ENCODE measurements at places on chromosomes 11 and 22.
A peak's percentile ranks its signal among the peaks of the same experiment; 100 is the strongest.

DNA sequence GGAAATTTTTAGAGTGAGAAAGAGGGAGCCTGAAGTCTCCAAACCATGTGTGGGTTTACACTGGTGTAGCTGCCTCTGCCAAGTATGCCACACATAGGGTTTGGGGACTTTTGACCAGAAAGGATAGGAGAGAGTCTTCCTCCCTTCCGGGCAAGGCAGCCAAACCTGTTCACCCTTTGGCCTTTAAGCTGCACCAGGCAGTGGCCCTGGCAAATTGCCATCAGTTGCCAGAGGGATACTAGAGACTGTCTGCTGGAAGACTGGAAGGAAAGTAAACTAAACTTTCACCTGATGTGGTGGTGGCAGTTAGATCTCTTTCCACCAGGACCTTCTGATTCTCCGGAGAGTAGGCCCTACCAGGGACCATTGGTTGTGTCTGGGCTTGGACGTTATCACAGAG, 1263.2 kb downstream of the FAM181B start:
- no peak for DNase-seq

DNA sequence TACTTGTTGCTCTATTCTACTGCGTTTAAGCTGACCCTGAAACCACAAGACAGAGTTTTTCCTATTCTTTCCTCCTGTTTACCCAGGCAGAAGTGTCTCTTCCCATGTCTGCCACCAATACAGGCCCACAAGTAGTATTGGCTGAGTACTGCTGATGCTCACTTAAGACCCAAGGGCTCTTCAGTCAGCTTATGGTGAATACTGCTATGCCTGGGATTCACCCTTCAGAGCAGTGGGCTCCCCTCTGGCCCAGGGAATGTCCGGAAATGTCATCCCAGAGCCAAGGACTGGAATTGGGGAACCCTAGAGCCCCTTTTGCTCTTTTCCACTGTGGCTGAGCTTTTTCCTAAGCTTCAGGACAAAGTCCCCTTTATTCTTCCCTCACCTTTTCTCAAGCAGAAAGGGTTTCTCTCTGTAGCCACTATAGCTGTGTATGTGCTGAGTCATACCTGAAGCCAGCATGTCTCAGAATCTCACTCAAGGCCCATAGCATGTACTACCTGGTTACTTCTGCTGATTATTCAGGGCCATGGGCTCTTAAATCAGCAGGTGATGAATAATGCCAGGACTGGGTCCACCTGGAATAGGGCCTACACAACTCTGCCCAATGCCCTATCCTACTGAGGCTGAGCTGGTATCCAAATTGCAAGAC, 745.8 kb upstream of the ANO5 start:
- DNase-seq: no peak

GRCh38 chr22:50313021-50313420, 5.6 kb upstream of the PLXNB2 start:
- DNase-seq: no peak

- DNase-seq: no peak
These were observed 277.4 kb upstream of the SESN3 start for GRCh38 chr11:95508219-95508890.

- DNase-seq: no peak
These were observed 169.0 kb downstream of the AASDHPPT start for GRCh38 chr11:106246495-106246894.

- DNase-seq: no peak
These were observed 25.6 kb downstream of the TREH start for GRCh38 chr11:118653684-118654390.

GRCh38 chr11:62105667-62106191, 18.1 kb upstream of the INCENP start:
- DNase-seq: no peak

GRCh38 chr11:67699521-67699920, 25.1 kb upstream of the ALDH3B2 start:
- DNase-seq: no peak

- no peak for DNase-seq
These were observed 14.0 kb upstream of the MTCH2 start for GRCh38 chr11:47656260-47656885.

DNA sequence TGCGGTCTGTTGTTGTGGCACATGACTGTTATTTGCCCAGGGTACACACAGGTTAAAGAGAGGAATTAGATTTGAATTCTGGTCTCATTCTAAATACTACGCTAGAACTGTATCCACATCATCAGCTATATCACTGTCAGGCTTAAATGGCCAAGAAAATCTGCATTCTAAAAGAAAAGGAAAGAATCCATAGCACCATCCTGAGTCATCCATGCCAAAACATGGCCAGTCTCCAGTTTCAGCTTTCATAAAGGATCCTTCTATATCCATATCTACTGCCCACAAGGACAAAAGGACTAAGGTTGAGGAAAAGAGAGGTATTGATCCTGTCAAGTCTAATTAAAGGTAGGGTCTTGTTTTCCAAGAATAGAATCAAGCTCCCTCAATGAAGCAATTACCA, 73.6 kb upstream of the GDPD4 start:
- no peak for DNase-seq

GRCh38 chr22:42766860-42767259, 46.2 kb upstream of the A4GALT start:
- DNase-seq: no peak

DNA sequence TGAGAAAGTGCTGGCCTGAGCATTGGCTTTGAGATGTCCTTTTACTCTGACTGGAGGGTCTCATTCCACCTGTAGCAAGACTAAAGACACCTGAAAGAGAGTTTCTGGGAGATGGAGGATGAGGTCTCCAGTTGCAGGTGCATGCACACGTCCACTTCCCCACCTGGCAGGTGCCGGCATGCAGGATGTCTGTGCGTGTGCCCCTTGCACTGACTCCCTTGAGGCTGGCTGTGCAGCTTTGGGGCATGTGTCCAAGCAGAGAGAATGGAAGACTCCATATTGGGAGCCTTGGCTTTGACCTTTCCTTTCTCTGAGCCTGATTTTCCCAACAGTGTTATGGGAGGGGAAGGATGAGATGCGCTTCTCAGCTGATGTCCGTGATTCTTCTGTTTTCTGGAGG, 44.0 kb upstream of the TUB start:
- DNase-seq: no peak

GRCh38 chr11:8294251-8294935, 30.7 kb upstream of the LMO1 start:
- DNase-seq: no peak

DNA sequence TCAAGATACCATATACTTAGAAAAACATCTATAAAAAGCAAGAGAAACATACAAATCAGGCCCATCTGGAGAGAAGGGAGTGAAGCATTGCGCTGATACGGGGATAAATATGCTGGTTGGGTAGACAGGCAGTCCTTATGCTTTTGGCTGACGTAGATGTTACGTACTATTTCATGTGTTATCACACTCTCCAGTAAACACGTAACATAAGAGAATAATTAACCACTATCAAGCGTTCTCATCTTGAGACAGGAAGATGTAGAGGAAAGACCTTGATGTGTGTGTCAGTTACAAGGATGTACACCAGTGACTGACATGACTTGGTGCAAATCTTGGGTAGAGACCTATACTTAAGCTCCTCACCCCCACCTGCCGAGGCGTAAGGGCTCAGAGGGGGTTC, 86.7 kb upstream of the PRODH start:
- DNase-seq: no peak

GRCh38 chr22:43488031-43488866, 76.4 kb downstream of the MPPED1 start:
- DNase-seq: peak; percentile 66

DNA sequence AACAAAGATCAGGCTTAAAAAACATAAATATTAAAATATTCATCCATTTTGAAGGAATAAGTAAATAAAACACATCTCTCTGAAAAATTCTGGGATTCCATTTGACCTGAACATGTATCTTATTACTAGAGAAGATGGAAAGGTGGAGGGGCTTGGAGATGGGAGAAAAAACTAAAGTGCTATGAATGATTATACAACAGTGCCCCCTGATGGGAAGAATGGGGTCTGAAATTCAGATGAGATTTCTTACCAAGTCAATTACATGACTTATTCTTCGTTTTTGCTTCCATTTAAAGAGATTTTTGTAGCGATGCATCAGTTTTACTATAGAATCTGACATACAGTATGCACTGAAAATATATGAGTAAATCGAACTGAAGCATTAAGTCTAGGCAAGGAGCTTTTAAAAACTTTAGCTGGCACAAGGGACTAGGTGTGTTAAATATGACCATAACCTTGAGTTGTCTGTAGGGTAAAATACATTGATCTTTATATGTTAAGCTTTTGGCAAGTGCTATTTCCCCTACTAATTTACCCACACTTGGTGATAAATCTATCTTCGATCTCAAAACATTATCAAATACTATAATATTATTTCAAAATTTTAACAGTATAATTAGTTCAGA, 718.8 kb downstream of the CNTN5 start:
- DNase-seq: peak; percentile 29

GRCh38 chr11:66849501-66850234, 6.4 kb downstream of the RCE1 start:
- DNase-seq: no peak

DNA sequence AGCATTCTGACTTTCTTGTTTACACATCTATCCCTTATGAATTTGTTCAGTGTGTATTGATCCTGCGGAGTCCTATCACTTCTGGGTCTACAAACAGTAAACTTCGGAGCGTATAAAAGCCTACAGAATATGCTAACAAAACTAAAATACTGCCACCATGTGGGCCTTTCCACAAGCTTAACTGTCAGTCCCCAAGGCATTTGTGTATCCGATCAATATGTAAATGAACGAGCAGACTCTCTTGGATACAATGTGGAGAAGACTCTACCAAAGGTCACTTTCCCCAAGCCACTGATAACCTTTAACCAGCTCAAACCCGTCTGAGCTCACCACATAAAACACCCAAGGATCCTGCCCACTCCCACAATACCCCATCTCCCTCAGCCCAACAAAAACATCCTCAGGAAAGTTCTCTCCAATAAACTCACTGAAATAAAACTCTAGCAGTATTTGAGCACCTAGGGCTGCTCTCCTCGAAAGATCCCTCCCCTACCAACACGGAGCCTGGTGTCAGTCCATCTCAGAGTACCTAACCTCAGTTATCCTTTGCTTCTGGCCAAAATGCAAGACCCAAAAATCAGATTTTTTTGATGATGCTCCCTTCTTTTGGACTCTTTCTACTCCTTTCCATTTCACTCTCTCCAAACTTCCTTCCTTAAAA, 17.8 kb downstream of the ADA2 start:
- DNase-seq: no peak

DNA sequence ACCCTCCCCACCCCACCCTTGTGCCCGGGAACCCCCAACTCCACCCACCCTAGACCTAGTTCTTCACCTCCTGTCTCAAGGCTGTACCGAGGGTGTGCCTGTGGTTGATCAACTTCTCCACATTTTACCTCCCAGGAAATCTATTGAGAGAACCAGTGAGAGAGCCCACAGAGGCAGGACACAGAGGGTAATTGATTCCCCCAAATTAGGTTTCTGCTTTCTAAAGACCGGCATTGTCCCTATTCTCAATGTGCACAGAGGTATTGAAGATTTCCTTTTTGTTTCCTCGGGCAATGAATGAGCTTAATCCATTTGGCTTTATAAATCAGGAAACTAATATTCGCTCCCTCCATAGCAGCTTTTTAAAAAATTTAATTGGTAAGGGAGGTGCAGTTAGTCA, 6.0 kb upstream of the LMO1 start:
- no peak for DNase-seq

GRCh38 chr11:27161071-27161470, 120.5 kb downstream of the BBOX1 start:
- no peak for DNase-seq

GRCh38 chr11:6210274-6210955, 5.1 kb downstream of the C11orf42 start:
- DNase-seq: no peak
